Fibroblast of mammary gland (primary cell): ENCODE measurements at places on chromosomes 2 and 18.

GRCh38 chr2:237388036-237388435 is 25.9 kb downstream of the COL6A3 start:
- DNase-seq = no peak

DNA sequence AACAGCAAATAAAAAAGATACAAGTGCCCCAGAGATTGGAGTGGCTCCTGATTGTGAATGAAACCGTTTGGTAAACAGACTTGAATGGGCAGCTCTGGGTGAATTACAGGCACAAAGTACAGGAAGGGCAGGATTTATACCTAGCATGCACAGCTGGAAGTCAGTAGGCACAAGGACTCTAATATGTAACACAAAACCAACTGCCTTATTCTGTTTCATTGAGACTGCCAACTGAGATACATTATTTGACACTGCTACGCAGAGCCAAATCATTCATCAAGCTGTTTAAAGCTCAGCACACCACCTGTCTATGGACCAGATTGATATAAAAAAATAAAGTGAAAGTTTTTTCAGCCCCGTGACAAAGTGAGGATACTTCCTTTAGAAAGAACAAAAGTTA is 541.2 kb downstream of the NUP35 start:
- no peak for DNase-seq

GRCh38 chr2:88903749-88904353 is 212.4 kb downstream of the RPIA start:
- peak; percentile 34 for DNase-seq

GRCh38 chr2:201697899-201698298 is 545 bp downstream of the MPP4 start:
- peak; percentile 86 for DNase-seq

- no peak for DNase-seq
Measured at GRCh38 chr18:3671176-3671575, 221.2 kb downstream of the TGIF1 start.

DNA sequence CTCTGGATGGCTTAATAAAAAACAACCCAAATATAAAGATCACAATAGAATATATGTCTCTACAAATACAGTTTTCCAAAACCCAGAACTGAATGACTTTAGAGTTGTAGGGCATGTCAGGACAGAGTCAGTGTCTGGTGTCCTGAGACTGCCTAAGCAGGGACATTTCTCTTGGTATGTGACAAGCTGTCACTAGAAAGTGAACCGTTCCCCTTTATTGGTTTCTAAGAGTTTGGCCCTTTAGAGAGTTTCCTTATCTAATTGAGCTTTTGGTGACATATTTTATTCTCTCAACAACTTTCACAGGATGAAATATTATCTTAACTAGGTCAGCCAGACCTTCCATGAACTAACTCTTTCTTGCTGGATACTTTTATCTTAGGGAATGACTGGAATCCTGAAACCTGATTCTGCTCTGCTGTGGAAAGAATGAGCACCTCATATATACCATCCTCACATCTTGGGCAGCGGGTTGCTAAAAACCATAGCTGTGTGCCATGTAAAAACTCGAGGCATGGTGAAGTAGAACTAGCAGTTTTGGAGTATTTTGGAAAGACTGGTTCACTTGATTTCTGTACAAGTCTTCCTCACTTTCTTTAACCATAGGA is 54.8 kb downstream of the CAVIN2 start:
- DNase-seq = no peak

DNA sequence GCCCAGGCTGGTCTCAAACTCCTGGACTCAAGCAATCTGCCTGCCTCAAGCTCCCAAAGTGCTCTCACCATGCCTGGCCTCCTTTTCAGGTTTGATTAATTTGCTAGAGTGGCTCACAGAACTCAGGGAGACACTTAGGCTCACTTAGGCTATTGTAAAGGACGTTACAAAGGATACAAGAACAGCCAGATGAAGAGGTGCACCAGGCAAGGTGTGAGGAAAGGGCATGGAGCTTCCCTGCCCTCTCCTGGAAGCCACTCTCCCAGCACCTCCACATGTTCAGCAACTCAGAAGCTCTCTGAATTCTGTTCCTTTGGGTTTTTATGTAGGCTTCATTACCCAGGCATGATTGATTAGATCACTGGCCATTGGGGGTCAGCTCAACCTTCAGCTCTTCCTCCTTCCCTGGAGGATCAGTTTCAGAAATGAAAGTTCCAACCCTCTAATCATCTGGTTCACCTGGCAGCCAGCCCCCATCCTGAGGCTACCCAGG is 78.7 kb upstream of the RGPD5 start:
- peak; percentile 6 for DNase-seq

DNA sequence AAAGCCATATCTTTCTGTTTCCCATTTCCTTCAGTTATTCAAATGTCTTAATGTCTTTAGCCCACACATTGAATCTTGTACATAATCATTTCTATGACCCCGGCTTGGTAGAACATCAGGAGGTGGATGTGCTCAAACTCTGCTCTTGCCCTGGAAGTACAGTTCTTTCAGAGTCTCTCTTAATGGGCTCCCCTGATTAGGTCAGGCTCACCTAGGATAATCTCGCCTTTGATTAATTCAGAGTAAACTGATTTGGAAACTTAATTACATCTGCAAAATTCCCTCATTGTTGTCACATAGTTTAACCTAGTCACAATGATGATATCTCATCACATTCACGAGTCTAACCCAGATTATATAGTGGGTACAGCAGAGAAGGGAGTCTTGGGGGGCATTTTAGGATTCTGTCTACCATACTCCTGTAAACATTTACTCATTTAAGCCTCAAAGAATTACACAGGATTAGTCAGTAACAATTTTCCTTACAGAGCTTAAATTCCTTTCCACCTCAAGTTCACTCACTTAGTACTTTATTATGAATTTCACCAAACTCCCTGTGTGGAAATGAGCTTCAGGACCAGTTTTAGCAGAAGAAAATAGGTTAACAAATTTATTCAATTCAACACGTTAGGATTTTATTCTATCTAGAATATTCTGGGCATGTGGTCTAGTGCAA is 135.5 kb downstream of the FHOD3 start:
- no peak for DNase-seq

DNA sequence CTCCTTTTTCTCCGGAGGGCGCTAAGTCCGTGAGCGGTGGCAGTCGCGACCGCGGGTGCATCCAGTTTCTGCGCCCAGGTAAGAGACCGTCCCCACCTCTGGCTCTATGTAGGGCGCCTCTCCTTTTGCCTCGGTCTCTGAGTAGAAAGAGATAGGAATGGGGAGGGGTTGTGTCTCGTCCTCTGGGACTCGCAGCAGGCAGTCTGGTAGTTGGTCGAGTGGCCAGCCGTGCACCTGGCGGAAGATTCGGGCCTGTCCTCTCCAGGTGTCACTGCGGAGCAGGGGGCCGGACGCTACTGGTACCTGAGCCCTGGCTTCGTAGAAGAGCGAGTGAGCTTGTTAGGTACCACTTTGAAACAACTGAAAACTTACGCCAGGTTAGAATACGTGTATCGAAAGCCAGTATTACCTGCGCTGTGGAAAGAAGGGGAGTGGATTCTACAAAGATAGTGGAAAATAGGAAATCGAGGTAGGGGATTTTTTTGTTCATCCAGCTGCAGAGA is 403 bp downstream of the MAP2 start:
- no peak for DNase-seq

DNA sequence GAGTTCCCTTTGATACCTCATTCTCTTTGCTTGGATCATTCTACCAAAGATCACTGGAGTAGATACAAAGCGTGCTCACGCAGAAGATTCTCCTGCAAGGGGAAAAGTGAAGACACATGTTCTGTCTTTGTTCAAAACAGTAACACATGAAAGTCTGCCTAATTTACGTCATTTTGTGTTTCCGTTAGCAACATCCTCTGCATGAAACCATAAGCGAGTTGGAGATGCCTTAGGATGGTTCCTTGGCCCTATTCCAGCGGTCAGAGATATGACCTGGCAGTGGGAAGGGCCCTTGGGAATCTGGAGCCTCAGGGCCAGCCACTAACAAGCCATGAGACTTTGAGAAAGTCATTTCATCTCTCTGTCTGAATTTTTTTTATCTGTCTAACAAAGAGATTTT is 180.9 kb upstream of the TWIST2 start:
- DNase-seq = peak; percentile 99

DNA sequence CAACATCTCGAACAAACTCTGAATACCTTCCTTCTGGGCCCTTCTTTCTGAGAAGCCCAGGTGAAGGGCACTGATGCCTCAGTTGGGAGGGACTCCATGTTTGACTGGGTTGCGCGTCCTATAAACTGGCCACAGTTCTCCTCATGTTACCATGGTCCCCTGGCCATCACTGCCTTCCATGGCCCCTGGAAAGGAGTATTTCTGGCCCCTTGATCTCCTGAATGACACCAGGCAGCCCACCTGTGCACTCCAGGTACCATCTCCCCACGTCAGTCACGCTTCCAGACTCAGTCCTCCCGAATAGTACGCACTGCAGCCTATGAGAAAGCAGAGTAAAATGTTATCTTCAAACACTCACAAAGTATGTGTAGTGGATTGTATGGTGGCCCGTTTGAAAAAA is 73.9 kb downstream of the ACKR3 start:
- DNase-seq = no peak

- DNase-seq = no peak
Measured at GRCh38 chr2:132656266-132656975, 13.6 kb downstream of the LYPD1 start.

- DNase-seq = no peak
Measured at GRCh38 chr2:8296306-8296705, 385.6 kb upstream of the ID2 start.

GRCh38 chr2:164456619-164457018 is 164.7 kb downstream of the GRB14 start:
- DNase-seq = no peak

GRCh38 chr2:78541451-78542267 is 483.8 kb upstream of the REG3G start:
- no peak for DNase-seq

GRCh38 chr2:106944215-106944614 is 58.2 kb upstream of the ST6GAL2 start:
- DNase-seq = peak; percentile 65

- DNase-seq = peak; percentile 71
Measured at GRCh38 chr2:112144966-112145365, 6.8 kb downstream of the FBLN7 start.

GRCh38 chr18:37450434-37451132 is 115.0 kb downstream of the CELF4 start:
- no peak for DNase-seq

DNA sequence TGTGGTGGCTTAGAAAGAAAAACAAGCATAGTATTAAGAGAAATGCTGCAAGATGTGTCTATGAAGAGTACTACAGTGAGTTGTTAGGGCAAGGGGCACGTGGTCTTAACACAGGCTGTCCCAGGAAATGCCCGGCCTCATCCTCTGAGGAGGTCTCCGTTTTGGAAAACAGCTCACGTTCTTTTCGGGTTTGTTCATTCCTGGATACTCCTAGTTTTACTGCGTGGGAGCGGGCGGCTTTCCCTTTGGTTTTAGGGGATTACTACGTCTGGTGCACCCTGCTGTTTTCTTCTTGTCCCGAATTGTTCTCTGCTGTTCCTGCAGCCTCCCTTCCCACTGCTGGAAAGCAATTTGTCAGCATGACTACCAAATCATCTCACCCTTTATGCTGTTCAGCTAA is 55.5 kb upstream of the RAB6D start:
- DNase-seq = peak; percentile 34

DNA sequence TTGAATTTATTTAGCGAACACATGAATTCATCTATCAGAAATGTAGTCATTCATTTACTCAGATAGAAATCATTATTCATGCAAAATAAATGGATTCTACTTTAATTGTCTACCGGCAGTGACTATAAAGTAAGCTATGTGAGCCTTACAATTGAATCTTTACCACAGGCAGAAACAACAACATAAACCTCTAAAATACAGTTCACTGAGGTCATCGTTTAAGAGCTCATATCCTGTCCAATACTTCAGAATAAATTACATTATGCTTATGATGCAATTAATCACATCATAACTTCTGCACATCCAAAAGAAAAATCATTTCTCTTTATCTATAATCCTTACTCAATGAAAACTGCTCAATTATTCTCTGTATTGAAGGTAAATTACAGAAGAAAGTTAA is 244.7 kb downstream of the HNMT start:
- no peak for DNase-seq
